Natural killer cell treated with Interleukin-12 subunit alpha and Interleukin-12 subunit beta and Interleukin-15 and Interleukin-18, amount 100 ng/mL, for 72 hours (primary cell): ENCODE measurements at places on chromosomes 2 and 18.

DNA sequence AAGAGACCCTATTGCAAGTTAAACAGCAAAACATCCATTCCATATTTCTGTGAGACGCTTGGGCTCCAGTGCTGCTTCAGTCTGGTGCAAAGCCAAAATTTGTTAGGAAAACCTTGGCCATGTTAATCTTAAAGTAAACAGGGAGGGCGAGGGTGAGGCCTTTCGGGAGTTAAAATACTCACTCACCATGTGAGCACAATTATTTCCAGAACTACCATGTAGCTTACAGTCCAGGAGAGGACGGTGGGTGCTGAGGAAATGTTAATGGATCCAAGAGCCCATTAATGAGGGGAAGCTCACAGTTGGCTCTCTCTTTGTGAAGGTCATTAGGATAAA is 286.4 kb downstream of the SLC8A1 start:
- no peak for DNase-seq

DNA sequence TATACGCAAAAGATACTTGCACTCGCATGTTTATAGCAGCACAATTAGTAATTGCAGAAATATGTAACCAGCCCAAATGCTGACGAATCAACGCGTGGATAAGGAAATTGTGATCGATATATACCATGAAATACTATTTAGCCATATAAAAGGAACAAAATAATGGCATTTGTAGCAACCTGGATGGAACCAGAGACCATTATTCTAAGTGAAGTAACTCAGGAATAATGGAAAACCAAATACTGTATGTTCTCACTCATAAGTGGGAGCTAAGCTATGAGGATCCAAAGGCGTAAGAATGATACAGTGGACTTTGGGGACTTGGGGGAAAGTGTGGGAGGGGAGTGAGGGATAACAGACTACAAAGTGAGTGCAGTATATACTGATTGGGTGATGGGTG is 1008.0 kb upstream of the CRIM1 start:
- no peak for DNase-seq

- DNase-seq, result no peak
These were observed 75.3 kb downstream of the TSHZ1 start for GRCh38 chr18:75285876-75286275.

GRCh38 chr2:37637985-37638384 is 33.5 kb downstream of the CDC42EP3 start:
- no peak for DNase-seq

DNA sequence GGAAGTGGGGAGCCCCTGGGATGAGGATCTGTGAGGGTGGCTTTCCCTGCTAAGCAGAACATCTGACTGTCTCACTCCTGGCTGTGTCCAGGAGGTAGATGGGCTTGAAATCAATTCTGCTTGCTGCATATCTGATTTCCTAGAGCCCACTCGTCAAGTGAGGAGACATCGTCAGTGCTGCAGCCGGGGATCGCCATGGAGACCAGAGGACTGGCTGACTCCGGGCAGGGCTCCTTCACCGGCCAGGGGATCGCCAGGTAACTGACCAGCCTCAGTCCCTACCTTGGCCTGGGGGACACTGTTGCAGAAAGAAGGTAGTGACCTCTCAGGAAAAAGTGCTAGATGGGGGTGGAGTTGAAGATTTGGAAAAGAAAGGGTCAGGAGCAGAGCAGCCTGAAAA is 31.3 kb downstream of the CNGA3 start:
- no peak for DNase-seq

GRCh38 chr2:134254824-134255223 is 952 bp downstream of the MGAT5 start:
- no peak for DNase-seq

DNA sequence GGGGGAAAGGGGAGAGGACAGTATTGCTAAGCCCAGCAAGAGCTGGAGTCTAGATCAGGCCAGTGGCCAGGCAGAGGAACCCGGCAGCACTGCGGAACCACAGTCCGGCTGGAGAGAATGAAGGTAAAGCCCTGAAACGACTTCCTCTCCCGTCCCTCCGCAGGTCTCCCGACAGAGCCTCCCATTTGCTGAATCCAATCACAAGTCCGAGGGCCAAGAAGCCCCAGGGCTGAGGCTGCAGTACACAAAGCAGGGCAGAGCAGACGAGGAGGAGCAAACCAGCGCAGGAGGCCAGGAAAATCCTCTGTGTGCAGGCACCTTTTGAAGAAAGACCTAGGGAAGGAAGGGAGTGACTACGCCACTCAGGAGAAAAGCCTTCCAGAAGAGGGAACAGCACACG is 104.4 kb downstream of the OSBPL1A start:
- DNase-seq, result no peak

GRCh38 chr2:196520605-196521004 is 118.9 kb upstream of the CCDC150 start:
- no peak for DNase-seq

GRCh38 chr2:170409164-170409535 is 231.2 kb downstream of the MYO3B start:
- DNase-seq, result peak; percentile 78

- DNase-seq, result no peak
These were observed 1528.2 kb upstream of the ZEB2 start for GRCh38 chr2:146048141-146048540.

DNA sequence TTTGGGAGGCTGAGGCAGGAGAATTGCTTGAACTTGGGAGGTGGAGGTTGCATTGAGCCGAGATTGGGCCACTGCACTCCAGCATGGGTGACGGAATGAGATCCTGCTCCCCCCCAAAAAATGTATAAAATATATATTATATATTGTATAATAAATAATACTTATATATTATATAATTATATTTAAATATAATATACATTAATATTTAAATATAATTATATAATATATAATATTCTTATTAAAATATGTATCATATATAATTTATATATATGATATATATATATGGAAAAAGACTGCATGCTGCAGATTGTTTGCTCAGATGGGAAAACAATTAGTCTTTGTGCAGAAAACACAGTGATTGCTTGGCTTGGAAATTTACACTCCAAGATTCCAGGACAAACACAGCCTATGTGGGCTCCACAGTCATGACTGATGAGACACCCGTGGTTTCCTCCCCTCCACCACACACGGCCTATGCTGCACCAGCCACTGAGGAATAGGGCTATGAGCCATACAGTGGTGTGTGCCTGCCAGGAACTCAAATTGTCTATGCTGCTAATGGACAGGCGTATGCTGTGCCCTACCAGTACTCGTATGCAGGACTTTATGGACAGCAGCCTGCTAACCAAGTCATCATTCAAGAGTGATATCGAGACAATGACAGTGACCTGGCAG is 30.0 kb downstream of the PMAIP1 start:
- DNase-seq, result no peak

DNA sequence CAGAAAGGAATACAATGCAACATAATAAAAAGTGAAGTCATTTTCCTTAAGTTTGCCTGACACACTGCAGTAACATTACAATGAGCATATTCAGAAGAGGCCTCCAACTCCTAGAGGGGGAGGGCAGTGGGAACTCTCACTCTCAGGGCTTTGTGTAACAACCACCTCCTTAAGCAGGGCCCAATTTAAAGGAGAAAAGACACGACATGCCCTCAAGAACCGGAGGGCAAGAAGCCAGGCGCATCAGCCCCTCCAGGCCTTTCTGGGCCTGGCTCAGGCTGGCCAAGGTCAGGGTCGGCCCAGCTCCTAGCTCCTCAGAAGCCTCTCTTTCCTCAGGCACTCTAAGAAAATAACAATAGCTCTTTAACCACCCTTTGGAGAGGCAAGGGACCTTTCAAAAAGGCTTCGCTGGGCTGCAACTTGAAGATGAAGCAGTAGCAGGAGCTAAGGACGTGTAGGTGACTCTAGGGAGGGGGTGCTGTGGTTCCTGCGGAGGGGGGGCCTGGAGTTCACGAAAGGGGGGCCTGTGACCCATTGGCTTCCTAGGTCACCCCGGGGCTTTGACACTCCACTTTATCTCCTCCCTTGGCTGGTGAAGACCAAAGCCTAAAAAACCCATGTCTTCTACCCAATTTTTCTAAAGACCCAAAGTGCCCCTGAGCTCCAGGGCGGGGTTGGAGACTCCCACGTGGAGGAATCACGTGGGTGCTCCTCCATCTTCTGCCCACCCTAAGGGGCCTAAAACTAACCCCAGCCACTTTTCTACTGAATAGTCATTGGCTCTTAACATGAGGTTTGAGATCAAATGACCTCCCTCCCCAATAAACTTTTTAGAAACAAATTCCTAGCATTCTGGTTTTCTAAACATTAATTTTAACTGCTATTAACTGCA is 13.3 kb downstream of the SERTAD2 start:
- DNase-seq, result no peak

GRCh38 chr2:174634130-174635014 is 36.8 kb upstream of the WIPF1 start:
- peak; percentile 68 for DNase-seq

DNA sequence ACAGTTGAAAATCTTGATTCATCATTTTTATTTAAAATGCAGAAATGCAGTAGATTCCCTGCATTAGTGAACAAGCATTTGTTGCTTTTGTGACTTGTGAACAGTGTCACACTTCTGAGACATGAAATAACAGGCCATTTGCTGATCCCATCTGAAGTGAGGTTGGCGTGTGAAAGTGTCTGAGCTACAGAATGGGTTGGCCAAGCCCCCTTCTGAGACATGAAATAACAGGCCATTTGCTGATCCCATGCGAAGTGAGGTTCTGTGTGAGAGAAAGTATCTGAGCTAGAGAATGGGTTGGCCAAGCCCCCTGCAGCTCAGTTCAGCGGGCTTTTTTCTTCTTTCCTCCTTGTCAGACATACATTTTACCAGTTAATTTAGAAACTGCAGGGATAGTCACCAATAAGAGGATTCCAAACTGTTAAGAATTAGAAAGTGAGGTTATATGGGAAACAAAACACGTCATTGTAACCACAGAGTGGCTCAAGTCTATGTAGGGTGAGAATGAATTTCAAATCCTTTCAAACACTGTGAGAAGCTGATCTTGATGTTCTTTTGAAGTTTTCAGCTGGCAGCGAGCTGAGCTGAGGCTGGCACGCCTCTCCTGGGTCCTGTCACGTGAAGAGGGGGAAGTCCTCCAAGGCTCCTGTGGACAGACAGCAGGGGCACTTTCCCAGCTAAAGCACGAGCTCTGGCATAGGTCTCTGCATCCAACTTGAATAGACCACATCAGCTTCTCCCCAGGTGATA is 339.2 kb upstream of the SALL3 start:
- no peak for DNase-seq

DNA sequence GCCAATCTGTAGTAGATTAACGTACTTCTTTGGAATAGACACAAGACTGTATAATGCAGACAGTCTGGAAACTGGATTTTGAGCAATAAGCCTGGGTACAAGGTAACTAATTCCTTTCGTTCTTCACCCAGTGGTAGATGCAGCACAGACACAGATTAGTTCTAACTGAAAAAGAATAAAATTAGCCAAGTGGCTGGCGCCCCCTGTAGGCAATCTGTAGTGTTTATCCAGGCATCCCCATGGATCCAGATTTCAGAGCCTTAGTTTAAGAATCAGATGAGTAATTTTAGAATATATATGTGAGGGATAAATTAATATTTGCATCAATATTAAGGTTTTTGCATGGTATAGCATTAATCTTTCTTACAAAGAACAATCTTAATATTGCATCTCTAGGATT is 563.9 kb downstream of the DCC start:
- DNase-seq, result no peak

- DNase-seq, result no peak
These were observed 96.2 kb downstream of the TPO start for GRCh38 chr2:1509271-1510065.

DNA sequence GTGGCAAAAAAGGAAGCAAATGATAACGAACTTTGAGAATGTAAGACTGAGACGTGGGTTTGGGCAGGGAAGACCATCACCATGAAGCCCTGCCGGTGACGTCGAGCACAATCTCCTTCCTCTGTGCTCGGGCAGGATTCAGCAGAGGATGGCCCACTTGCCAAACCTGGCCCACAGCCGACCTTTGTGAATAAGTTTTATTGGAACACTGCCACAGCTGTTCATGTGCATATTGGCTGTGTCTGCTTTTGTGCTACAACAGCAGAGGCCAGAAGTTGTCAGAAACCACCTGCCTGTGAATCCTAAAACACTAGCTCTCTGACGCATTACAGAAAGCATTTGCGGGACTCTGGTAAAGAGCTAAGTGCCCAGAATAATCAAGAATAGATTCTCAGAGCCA is 223.9 kb downstream of the MYT1L start:
- DNase-seq, result no peak

DNA sequence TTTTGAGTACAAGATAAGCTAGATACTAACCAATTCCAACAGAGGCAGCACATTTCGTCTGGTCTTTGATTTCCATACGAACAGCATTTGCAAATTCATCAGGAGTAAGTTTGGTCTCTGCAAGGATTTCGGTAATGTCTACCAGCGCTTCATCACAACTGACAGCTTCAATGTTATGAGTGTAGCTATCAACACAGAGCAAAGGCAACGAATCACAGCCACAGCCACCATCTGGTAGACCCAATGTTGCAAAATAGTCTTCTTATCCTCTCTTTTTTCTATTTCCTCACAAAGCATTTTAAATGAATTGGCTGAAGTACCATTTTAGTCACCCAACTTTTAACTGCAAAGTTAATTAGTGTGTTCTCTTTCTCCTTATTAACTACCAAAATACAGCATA is 68.3 kb downstream of the REV1 start:
- no peak for DNase-seq

DNA sequence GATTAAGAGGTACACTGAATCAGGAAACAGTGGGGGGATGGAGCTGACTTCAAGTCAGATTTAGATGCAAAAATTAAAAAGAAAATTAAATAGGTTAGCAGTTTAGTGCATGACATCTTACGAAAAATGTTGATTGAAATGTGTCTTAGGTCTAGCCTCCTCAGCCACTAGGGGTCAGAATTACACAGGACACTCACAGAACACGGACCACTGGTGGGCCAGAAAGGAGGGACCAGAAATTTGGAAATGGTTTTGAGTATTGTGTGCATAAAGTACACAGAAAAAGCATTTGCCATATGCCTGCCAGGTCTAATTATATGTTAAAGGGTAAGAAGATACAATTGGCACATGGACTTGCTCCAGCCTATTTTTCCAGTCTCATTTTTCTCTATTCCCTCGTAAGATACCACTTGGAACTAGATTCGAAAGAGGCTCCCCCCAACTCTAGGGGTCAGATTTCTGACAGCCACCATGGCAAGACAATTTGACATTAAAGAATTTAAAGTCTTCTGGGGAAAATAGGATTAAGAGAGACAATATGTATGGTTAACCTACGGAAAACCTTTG is 550.2 kb upstream of the SETBP1 start:
- DNase-seq, result no peak

DNA sequence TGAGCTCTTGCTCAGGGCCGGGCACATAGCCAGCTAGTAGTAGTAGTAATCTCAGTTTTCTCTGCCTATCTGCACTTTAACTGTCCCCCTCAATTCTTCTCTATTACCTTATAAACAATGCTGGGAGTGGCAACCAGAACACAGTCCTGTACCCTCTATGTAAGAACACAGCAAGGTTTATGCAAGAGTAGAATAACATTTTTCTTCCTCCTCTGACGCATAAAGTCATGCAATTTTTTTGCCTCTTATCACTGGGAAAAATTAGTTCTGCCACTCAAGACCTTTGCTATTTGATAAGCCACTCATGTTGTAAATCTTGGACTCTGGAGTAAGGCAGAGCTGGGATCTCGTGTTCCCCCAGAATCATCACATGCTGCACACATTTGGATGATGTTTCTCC is 200.7 kb upstream of the SOX11 start:
- DNase-seq, result no peak
